ENCODE measurements at places on chromosomes 13 and 19. TPM values are rescaled to one million over a fixed set of nuclear protein-coding genes. Genes with fewer than 3 reads are reported as not detected.
A peak's percentile ranks its signal among the peaks of the same experiment; 100 is the strongest.

CACNG6 gene
- 21.5 TPM for total RNA-seq

CRX gene
- total RNA-seq: not detected

CPB2 gene
- not detected for total RNA-seq

CCL25 gene
- not detected for total RNA-seq

DNA sequence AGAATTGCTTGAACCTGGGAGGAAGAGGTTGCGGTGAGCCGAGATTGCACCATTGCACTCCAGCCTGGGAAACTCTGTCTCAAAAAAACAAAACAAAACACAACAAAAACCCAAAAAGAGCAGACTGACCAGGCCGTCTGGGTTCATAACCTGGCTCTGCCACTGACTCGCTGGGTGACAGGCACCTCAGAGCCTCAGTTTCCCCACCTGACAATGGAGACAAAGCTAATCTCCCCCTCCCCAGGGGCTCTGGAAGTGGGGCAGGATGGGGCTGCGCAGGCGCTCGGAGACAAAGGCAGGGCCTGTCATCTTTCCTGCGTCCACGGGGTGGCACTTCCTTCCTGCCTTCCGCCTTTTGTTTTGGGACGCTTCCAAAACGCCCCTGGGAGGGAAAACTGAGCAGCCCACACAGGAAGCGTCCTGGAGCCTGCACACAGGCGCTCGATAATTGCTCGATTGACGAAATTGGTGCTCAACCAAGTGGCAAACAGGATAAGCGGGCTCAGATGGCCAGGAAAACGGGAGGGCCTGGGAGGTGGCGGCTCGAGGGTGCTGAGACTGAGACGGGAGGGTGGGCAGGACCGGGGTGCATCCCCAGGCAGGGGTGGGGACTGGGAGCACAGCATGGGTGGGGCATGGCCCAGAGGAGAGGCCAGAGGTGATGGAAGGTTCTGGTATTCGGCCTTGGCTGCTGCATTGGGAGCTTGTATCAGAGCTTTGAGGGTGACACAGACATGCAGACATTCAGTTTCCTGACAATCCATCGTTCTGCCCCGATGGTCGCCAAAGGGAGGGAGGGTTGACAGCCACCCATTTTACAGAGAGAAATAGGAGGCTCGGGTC lies 17.8 kb downstream of the SPC24 start:
- peaks cover 3% of the 10 kb centered on the region for H3K36me3 ChIP-seq
- H3K27ac ChIP-seq: peak overlapping the region; percentile 96
- peak overlapping the region; percentile 33 for H3K4me3 ChIP-seq
- no peaks in the 10 kb centered on the region for H3K27me3 ChIP-seq
- peaks cover 44% of the 10 kb centered on the region for H3K4me1 ChIP-seq
- DNase-seq: peak; percentile 96

GRCh38 chr13:78029901-78030300 lies 111.3 kb upstream of the EDNRB start:
- H3K4me1 ChIP-seq: no peaks in the 10 kb centered on the region
- H3K36me3 ChIP-seq: no peaks in the 10 kb centered on the region
- no peak for DNase-seq
- no peaks in the 10 kb centered on the region for H3K27me3 ChIP-seq

GRCh38 chr13:111116856-111117255 lies 1.7 kb downstream of the ARHGEF7 start:
- peaks cover 47% of the 10 kb centered on the region for H3K4me1 ChIP-seq
- peak; percentile 63 for DNase-seq
- peak overlapping the region; percentile 75 for H3K27ac ChIP-seq
- H3K4me3 ChIP-seq: peak overlapping the region; percentile 69

- H3K27me3 ChIP-seq: no peaks in the 10 kb centered on the region
- H3K27ac ChIP-seq: no peak overlapping the region
- H3K36me3 ChIP-seq: no peaks in the 10 kb centered on the region
- H3K4me1 ChIP-seq: peaks cover 3% of the 10 kb centered on the region
- DNase-seq: peak; percentile 81
- H3K4me3 ChIP-seq: no peak overlapping the region
These were observed 259.5 kb downstream of the COL4A1 start for GRCh38 chr13:110047496-110047895.

DNA sequence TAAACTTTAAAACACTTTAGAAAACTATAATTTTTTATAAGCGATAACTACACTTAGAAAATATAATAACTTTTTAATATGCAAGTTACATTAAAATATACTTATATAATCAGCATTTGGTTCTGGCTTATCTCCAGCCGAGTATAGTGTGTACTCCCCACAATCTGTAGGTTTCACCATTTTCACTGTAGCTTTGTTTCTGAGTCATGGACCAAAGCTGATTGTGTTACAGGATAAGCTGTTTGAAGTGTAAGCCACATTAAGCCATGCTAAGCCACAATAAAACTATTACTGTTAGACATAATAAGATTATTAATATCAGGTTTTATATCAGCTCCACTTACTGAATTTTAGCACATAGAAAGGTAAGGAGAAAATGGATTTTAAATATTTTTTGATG lies 43.8 kb downstream of the CCDC122 start:
- no peaks in the 10 kb centered on the region for H3K4me1 ChIP-seq
- H3K27ac ChIP-seq: no peak overlapping the region
- no peak for DNase-seq
- H3K4me3 ChIP-seq: no peak overlapping the region

- H3K27me3 ChIP-seq: no peaks in the 10 kb centered on the region
- H3K36me3 ChIP-seq: peaks cover 74% of the 10 kb centered on the region
- peaks cover 22% of the 10 kb centered on the region for H3K4me1 ChIP-seq
- no peak overlapping the region for H3K4me3 ChIP-seq
These were observed 10.8 kb downstream of the LSM4 start for GRCh38 chr19:18312092-18312534.

DNA sequence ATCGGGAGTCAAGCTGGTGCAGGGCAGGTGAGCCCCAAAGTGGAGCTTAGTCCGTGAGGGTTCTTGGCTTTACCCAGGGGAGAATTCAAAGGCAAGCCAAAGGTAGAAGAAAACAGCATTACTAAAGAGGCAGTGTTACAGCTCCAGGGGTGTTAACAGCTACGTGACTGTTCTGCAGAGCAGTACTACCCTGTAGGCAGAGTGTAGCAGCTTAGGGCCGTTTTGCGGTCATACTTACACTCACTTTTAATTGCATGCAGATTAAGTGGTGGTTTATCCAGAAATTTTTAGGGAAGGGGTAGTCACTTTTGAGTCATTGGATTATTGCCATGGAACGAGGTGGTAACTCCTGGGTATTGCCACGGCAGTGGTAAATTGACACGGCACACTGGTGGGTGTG lies 482.2 kb downstream of the SLITRK5 start:
- no peak overlapping the region for H3K27ac ChIP-seq
- no peaks in the 10 kb centered on the region for H3K27me3 ChIP-seq
- no peak overlapping the region for H3K4me3 ChIP-seq
- H3K36me3 ChIP-seq: no peaks in the 10 kb centered on the region
- no peak for DNase-seq

DNA sequence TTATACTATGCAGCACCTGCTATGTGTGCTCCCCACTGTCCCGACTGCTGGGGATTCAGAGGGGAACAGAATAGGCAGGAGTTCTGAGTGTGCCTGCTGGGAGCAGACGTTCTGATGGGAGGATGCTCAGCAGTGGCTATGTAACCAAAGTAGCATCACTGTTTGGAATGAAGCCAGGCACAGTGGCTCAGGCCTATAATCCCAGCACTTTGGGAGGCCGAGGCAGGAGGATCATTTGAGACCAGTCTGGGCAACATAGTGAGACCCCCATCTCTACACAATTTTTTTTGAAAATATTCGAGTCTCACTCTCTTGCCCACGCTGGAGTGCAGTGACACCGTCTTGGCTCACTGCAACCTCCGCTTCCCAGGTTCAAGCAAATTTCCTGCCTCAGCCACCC lies 6.0 kb downstream of the ATG4D start:
- DNase-seq: no peak
- H3K36me3 ChIP-seq: peaks cover 66% of the 10 kb centered on the region
- H3K4me1 ChIP-seq: peaks cover 4% of the 10 kb centered on the region
- no peak overlapping the region for H3K27ac ChIP-seq
- no peak overlapping the region for H3K4me3 ChIP-seq

DNA sequence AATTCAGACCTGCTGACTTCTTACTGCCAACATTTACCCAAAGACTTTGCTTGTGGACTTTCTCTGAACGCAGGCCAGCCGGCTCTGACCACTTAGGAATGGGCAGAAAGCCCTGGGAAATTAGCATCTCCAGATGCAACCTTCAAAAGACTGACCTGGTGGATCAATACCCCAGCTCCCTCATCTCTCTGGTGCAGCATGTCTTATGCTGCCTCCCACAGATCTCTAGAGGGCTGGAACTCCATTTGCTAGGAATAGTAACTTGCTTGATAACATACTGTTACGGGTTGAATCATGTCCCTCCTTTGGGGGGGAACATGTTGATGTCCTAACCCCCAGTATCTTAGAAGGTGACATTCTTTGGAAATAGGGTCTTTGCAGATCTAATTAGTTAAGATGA lies 12.9 kb upstream of the SLC25A41 start:
- H3K4me1 ChIP-seq: no peaks in the 10 kb centered on the region
- no peak for DNase-seq
- no peaks in the 10 kb centered on the region for H3K27me3 ChIP-seq
- H3K4me3 ChIP-seq: no peak overlapping the region
- H3K27ac ChIP-seq: no peak overlapping the region
- peaks cover 13% of the 10 kb centered on the region for H3K36me3 ChIP-seq

GRCh38 chr13:42125046-42125445 lies 76.6 kb downstream of the DGKH start:
- peaks cover under 1% of the 10 kb centered on the region for H3K36me3 ChIP-seq
- no peak for DNase-seq
- no peak overlapping the region for H3K27ac ChIP-seq

DNA sequence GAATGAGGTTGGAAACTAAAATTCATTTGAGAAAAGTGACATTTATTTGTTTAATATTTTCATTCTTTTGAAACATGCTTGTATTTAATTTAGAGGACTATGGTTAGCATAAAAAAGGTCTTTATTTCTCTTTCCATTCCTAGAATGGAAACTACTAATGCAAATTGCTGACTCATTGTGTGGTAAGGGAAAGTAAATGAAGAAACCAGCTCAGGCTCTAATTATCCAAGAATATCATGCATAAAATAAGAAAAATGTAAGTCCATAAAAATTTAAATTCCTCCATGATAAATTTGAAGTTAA lies 777.0 kb upstream of the SLITRK1 start:
- peak; percentile 34 for DNase-seq
- no peaks in the 10 kb centered on the region for H3K4me1 ChIP-seq
- H3K4me3 ChIP-seq: no peak overlapping the region
- no peak overlapping the region for H3K27ac ChIP-seq

- H3K36me3 ChIP-seq: no peaks in the 10 kb centered on the region
- peaks cover 10% of the 10 kb centered on the region for H3K4me1 ChIP-seq
- H3K27me3 ChIP-seq: peaks cover 2% of the 10 kb centered on the region
- H3K27ac ChIP-seq: no peak overlapping the region
These were observed 159.1 kb downstream of the KATNAL1 start for GRCh38 chr13:30148171-30148754.

GRCh38 chr13:41006978-41007743 lies 12.0 kb downstream of the ELF1 start:
- H3K4me3 ChIP-seq: no peak overlapping the region
- H3K27me3 ChIP-seq: no peaks in the 10 kb centered on the region
- H3K4me1 ChIP-seq: no peaks in the 10 kb centered on the region

- no peak for DNase-seq
- H3K4me3 ChIP-seq: no peak overlapping the region
- H3K4me1 ChIP-seq: no peaks in the 10 kb centered on the region
- H3K27ac ChIP-seq: no peak overlapping the region
These were observed 546.7 kb downstream of the RFC3 start for GRCh38 chr13:34364633-34365032.

Measured in muscle of leg (tissue), 16 donors.